NCI-H510A (cell line): ENCODE measurements at places on chromosomes 3 and 15.

GRCh38 chr3:37536840-37537239 lies 324.8 kb upstream of the CTDSPL start:
- DNase-seq, result no peak

DNA sequence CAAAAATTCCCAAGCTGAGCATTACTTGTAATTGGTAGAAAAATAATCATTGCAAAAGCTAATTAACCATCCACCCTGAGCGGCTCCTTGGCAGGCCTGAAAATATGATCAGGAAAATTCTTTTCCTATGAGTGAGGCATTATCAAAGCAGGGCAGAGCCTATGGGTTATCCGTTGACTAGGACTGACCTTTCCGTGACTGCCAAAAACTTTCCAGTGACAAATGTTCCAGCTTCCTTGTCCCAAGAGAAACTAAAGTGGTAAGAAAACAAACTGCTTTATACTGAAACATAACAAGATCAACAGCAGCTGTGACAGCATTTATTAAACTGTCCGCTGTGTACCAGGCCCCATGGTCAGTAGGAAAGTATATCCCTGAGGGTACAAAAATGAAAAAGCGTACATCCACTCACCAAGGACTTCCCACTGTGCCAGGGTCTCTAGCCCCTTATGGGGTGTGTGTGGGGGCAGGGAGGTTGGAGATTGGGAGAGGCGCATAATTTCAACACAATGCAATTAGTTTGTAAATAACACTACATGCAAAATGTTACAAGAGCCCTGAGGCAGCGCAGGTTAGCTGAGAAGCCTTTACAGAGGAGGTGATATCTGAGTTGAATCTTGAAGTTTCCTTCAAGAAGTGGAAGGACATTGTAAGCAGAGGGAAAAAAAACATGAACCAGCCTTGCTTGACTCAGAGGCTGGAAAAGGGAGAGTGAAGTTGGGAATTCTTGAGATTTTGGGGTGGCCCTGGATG lies 8.5 kb downstream of the LIPC start:
- DNase-seq, result no peak

GRCh38 chr15:70815604-70816003 lies 38.4 kb downstream of the LARP6 start:
- no peak for DNase-seq

DNA sequence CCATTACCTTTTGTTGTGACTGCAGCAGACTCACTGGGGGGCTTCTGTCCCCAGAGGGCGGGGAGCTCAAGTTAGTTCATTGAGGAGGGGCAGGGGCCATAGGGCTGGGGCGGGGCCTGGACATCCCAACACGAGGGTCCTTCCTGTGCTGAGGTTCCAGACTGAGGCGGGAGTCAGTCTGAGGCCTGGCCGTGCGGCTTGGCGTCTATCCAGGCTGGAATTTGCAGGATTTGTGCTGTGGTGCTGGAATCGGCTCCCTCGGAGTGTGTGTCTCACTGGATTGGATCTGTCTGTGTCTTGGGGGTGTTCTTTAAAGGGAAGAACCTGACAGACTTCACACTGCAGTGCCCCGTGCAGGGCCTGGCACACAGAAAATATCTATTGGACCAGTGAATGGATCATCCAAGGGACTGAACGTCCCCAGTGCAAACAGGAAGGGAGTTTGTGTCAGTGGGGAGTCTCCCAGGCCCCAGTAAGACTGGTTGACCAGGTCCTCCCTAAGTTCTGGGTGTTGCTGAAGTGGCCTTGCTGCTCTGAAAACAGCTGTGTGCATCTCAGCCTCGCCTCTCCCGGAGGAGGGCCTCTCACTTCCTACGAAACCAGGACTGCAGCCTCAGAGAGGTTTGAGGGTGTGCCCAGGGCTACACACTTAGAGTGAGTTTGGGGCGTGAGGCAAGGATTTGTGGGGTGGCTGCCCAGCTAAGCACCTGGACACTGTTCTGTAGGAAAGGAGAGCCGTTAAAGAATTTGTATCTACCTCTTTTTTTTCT lies 26.1 kb downstream of the GOLGA6L2 start:
- DNase-seq, result no peak

- no peak for DNase-seq
Observed at GRCh38 chr3:101861789-101862415, 12.6 kb downstream of the NFKBIZ start.

DNA sequence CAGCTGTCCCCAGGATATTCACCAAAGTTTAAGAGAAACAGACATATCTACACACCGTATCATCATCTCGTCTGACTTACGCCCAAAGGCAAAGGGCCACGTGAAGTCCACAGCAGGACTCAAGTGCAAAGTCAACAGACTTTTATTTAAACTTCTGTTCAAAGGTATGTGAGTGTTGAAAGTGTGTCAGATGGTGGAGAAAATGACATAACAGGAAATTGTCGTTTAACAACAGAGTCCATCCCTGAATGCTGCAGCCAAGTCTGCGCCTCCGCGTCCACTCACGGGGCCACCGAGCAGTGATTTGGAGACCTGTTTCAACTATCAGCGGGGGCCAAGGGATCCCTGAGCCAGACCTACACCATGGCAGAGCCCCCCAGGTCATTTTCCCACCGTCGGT lies 165.6 kb downstream of the XXYLT1 start:
- no peak for DNase-seq

GRCh38 chr3:24905266-24905665 lies 410.6 kb upstream of the THRB start:
- DNase-seq, result no peak

- DNase-seq, result no peak
Observed at GRCh38 chr15:74192751-74193150, 9.8 kb downstream of the STRA6 start.

DNA sequence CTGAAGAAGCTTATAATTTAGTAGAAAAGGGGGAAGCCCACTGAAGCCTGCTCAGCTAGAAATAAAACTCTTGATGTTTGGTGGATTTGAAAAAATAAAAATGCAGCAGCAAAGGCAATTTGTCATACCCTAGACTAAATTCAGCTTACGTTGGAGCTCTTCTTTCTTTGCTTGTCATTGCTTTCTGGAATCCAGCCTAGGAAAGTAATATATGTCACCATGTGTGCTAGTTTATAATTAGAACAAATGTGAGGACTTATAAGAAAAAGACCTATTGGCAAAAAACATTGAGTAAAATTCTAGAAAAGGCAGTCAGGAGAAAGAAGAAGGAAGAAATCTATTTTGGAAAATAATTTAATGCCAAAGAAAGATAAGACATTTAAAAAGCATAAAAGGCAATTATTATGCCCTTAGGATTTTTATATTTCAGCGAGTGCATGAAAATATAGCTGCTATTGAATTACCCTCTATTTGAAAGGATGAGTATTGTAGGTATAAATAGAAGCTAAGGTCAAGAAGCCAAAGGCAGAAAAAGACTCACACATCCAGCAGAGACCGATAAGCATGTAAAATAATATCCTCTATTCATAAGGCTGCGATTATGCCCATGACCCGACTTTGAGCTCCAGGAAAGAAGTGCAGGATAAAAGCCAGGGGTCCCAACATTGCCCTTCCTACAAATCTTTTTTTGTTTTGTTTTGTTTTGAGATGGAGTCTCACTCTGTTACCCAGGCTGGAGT lies 10.6 kb upstream of the BTBD1 start:
- no peak for DNase-seq
